Right atrium auricular region (tissue), 2 donors: ENCODE measurements at places on chromosomes 4 and X. TPM values are rescaled to one million over a fixed set of nuclear protein-coding genes. Genes with fewer than 3 reads are reported as not detected.

Gene SMR3B
- total RNA-seq = not detected

Gene NSUN7
- total RNA-seq = 9.8 TPM

Gene MAGEA11
- total RNA-seq = not detected

Gene HPSE
- 3.4 TPM for total RNA-seq

Gene GSX2
- not detected for total RNA-seq

Gene MAPK10
- total RNA-seq = 2.6 TPM

DNA sequence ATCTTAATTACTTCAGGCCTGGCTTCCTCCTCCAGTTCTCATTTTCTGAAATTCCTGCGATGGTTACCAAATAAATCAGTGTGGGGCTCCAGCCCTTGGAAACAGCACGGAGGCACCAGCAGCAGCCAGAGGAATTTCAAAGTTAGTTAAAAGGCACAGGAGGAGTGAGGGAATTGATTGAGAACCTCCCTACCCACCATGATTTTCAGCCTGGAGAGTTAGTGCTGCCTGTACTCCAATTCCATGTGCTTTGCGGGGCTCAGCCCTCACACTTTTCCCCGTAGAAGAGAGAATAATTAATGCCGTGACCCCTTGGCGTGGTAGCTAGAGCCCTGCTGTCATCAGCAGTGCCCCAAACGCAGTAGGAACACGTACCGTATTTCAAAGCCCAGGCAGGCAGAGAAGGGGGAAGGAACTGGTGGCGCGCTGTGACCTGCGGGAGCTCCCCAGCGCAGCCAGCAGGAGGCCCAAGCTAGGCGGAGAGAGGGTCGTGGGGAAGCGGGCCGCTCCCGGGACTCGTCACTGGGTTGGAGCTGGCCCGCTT, 84.0 kb upstream of the IGFBP7 start:
- DNase-seq = no peak

GRCh38 chr4:186297013-186297645, 31.1 kb downstream of the F11 start:
- no peak for DNase-seq

DNA sequence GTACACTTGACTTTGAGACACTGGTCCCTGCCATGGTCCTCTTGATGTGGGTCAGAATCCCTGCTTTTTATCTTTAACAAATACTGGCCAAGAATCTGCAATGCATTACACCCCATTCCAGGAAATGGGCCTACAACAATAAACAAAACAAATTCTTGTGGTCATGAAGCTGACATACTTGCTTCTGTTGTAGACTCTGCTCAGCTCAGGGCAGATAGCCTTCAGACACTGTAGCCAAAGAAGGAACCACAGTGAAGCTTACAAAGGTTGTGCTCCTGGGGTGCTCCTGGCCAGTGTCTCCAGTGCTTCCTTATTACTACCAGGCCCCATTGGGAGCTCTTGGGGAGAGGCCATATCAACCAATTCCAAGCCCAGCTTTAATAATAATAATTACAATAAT, 21.8 kb downstream of the KIAA1210 start:
- DNase-seq = no peak

DNA sequence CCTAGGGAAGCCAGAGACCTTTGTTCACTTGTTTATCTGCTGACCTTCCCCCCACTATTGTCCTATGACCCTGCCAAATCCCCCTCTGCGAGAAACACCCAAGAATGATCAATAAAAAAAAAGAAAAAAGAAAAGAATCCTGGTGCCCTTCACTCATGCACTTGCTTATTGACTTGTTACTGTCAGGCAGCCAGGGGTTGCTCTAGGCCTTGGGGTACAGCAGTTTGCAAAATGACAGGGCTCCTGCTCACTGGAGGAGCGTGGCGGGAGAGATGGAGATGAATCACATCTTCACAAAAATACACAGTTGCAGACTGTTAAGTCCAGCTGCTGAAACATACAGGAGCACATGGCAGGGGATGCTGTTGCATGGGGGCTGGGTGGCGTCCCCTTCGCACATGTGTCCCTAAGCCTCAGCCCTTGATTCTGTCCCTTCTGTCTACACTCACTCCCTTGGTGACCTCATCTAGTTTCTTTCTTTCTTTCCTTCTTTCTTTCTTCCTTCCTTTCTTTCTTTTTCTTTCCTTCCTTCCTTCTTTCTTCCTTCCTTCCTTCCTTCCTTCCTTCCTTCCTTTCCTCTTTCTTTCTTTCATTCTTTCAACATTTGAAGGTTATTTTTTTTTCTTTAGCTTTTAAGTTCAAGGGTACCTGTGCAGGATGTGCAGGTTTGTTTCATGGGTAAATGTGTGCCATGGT, 16.9 kb upstream of the TMEM271 start:
- no peak for DNase-seq

- DNase-seq = no peak
Measured at GRCh38 chrX:124250835-124251437, 81.5 kb upstream of the TEX13D start.

GRCh38 chr4:82898322-82899243, 2.0 kb upstream of the THAP9 start:
- DNase-seq = no peak

- DNase-seq = no peak
Measured at GRCh38 chr4:126718136-126718535, 914.6 kb upstream of the INTU start.

- DNase-seq = no peak
Measured at GRCh38 chrX:47230136-47230868, 2.5 kb upstream of the USP11 start.
